Transverse colon (tissue), 4 donors: ENCODE measurements at places on chromosomes 11 and 22.

DNA sequence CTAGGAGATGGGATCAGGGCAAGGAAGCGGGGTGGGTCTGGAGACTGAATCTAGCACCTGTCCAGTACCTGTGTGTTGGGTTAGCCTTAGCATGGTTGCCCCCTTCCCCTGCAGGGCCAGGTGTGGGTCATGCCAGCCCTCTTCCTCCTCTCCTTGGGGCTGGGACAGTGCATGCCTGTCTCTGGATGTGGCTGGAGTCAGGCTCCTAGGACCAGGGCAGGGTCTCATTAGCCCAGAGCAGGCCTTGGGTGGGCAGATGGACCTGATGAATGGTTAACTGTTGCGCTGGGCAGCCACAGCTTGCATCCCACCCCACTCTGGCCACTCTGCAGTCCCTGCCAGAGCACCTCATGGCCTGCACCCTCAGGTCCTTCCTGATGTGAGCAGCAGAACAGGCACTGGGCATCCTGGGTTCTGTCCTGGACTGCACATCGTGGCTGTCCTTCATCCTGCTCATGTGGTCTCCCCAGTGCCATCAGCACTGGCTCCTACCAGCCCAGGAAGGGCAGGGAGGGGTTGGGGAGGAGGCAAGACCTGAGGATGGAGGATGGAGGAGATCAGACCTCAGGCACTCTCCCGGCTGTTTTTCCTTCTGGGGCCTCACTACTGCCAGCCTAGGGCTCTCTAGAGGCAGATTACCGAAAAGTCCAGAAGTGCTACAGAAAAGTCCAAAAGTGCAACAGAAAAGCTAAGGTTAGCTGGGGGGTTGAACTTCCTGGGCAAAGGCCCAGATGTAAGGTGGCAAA is 12.8 kb upstream of the CHRM1 start:
- no peak for DNase-seq

DNA sequence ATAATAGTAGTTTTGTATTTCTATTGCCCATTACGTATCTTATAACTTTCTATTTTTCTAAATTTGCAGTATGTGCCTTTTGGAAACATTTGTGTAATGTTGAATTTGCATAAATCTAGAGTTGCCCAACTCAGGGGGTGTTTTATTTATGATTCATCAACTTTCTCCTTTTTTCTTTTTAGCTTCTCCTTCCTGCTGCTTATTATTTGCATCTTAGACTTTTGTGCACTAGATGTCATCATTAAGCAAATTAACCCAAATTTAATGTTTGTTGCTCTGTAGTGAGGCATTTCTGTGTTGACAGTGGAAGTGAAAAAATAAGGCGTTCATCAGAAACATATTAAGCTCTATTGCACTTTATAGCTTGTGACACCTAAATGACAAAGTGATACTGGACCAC is 56.2 kb upstream of the ZBED5 start:
- no peak for DNase-seq

DNA sequence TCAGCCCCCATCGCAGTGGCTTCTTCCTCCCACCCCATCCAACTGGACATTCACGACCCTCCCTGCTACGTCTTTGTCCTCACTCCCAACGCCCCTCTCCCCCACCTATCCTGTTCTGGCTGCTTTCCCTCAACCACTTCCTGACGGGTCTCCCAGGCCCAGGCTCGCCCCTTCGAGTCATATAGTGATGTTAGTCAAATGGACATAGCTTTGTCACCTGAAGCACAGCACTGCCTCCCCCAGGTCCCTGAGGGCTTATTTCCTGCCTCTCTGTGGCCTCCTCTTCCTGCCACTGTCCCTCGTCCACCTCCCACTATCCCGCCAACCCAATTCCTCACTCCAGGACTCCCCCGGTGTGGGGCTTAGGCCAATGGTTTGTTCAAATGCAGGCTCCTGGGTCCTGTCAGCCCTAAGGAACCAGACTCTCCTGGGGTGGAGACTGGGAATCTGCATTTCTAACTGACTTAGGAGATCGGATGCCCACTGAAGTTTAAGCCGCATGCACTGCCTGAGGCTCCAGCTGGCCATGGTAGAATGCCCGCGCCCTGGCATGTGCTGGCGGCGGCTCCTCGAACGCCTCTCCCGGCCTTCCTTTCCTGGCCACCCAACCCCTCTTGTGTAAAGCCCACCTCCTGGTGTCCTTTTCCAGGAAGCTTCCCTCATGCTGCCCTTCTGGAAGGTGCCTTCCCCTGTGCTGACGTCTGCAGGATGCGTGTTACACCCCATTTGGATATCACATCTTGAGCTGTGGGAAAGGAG is 18.3 kb downstream of the SUN2 start:
- DNase-seq, result no peak

- no peak for DNase-seq
Observed at GRCh38 chr11:33934450-33934849, 42.6 kb upstream of the LMO2 start.

DNA sequence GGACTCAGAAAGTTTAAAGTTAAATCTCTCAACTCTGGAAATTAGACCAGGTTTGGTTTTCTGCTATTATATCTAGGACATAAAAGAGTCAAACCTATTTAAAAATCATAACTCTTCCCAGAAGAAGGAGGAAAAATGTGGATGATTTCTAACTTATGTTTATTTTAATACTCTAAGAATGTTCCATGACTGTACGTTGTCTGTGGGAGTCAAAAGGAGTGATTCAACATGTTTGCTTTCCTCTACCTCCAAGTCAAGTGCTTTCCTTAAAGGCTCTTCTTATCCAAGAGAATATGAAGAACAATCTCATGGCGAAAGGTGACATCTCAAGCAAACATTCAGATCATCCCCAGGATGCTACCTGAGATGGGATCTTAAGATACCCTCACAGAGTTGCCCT is 21.6 kb downstream of the OR51E1 start:
- no peak for DNase-seq

- no peak for DNase-seq
Observed at GRCh38 chr11:117428186-117428855, 100.7 kb downstream of the CEP164 start.

DNA sequence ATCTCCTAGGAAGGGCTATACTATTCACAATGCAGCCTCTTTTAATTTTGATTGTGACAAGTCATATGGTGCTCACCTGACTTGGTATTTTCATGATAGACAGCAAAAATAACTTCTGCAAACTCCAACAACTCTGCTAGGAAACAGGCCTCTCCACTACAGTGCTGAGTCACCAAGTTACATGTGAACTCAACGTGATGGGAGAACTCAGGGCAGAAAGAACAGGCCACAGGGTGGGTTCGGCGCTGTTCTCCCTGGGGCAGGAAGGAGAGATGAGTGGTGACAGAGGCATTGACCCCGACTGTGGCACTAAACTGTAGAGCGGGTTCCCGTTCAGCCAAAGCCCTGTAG is 76.6 kb upstream of the UCP3 start:
- no peak for DNase-seq

DNA sequence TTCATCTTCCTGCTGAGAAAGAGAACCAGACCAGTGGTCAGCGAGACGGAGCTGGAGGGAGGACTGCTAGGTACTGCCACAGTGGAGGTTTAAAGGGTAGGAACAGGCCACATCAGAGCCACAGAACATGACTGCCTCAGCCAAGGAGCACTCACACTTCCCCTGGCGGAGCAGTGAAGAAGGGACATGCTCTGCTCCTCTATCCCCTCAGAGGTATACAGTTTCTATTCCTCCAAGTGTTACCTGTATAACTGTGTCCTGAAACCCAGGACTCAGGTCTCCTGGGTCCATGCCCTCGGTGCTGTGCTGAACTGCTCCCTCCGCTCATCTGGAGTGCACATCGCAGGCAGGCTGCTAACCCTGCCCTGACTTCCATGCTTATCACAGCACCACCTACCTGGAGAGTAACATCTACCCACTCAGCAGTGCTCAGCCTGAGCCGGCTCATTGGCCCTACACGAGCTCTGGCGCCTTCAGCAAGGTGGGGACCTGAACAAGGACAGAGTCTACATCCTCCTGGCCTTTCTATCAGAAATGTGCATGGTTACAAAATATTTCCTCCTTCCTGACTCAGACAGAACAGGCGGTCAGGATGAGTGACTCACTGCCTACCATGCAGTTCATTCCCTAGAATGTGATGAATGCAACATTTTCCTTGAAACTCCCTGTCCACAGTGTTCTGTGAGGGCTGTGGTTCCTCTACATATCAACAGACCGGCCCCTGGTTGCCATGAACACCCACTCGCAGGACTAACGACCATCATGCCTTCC is 52.9 kb downstream of the C11orf58 start:
- no peak for DNase-seq
